ENCODE measurements at places on chromosomes 5 and 9. TPM values are rescaled to one million over a fixed set of nuclear protein-coding genes. Genes with fewer than 3 reads are reported as not detected.
A peak's percentile ranks its signal among the peaks of the same experiment; 100 is the strongest.

- no peak for DNase-seq
These were observed 19.0 kb downstream of the CTXN3 start for GRCh38 chr5:127667926-127668325.

DNA sequence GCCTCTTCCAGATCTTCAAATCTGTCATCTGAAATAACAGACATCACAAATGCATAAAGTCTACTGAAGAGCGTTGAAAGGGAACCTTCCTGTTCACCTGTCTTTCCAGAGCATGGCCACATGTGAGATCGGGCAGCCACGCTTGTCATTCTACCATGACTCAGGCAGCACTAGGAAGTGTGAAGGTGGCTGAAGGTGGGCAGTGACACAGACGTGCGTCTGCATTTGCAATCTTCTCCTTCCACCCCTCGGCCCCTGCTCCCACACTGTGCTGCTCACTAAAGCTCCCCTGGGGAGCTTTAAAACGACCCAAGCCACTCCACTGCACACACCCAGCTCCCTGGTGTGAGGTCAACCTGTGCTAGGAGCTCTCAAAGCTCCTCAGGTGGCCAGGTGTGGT is 2.5 kb downstream of the ENTR1 start:
- no peak for DNase-seq

GRCh38 chr5:90921418-90921973 is 362.9 kb downstream of the ADGRV1 start:
- DNase-seq = no peak

Gene INSL4
- not detected for total RNA-seq

GRCh38 chr5:169804861-169805260 is 167.8 kb downstream of the DOCK2 start:
- no peak for DNase-seq

DNA sequence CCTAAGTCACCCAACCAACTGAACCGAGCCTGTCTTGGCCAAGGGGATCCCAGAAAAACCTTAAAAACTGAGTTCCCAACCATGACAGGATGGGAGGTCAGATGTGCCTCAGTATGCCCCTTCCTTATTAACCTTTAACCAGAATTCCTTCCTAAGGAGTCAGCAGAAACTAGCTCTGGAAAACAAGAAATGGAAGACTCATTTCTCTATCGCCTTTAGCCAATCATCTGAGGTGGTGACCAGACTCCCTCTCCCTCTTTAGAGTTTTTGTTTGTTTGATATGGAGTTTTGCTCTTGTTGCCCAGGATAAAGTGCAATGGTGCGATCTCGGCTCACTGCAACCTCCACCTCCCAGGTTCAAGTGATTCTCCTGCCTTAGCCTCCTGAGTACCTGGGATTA is 37.5 kb downstream of the SLC28A3 start:
- DNase-seq = no peak

Gene ANXA2R
- 7.7 TPM for total RNA-seq

GRCh38 chr5:160456480-160457177 is 35.0 kb downstream of the PTTG1 start:
- no peak for DNase-seq

GRCh38 chr9:12464910-12465512 is 228.2 kb upstream of the TYRP1 start:
- DNase-seq = peak; percentile 35

Measured in dermis blood vessel endothelial cell (primary cell).